Activated gamma-delta T cell treated with anti-CD3 and anti-CD28 coated beads, Interleukin-2, amount 50 U/mL, for 16 hours (primary cell): ENCODE measurements at places on chromosomes 6 and 20.

DNA sequence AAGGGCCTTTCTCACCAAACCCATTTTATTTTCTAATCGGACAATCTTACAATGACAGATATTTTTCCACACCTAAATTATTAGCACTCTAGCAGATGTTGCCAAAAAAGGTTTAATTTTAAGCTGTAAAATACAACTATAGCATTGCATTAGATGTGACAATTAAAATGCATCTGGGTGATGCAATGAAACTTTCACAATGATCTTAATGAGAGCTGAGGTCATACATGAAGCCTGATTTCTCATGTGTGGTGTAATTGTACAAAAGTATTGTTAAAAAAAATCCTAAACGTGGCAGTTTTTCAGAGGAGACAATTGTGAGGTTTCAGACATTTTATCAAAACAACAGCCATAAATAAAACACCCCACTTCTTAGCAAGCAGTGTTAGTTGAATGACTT, 606.0 kb downstream of the HDGFL1 start:
- no peak for DNase-seq

DNA sequence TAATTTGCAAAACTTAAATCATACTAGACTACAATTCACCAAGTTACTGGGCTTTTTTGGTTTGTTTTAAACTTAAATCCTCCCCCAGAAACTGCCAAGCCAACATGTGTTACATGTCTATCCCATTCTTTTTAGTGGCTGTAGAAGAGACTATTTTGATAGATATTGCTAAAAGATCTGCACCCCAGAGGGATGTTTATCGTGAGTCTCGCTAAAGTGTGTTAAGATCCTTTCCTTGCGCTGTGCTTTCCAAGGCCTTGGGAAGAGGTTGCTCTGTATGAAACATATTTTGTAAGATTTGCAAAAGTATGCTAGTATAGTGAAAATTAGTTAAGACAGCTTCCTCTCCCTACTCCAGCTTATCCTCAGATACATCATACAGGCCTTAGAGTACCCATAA, 63.0 kb downstream of the GPX5 start:
- DNase-seq = no peak

DNA sequence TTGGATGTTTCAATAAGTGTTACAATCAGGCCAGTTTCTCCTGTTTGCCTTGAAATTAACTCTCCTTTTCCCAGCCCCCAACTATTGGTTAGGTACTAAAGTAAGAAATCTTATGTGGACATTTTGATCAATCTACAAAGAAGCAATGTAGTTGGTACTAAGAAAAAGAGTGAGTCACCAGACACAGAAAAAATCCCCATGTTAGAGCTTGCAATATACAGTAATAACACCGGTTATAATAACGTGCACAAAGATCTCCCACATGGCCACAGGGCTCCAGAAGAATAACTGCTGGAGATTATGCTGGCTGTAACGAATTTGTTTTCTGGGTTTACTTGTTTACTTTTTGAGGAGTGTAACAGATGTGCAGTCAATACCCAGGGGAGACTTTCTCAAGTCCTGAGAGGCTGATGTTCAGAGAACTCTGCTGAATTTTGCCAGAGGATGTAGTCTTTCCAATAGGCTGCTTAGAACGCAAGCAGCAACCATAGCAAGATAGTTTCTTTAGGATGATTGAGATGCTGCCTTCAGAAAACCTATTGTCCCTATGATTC, 166.2 kb upstream of the SPACA1 start:
- no peak for DNase-seq

DNA sequence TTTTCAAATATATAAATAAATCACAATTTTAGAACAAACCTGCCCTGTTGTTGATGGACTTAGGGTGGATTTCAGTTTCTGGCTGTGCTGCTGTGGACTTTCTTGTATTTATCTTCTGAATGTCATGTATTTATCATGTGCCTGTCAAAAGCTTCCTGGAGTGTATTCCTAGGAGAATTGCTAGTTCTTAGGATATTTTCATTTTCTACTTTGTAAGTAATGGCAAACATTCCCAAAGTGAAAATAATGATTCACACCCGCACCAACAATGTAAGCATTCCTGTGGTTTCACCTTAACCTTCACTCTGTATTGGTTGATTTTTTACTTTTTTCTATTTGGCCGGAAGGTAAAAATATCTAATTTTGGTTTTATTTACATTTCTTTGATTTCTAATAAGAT, 387.8 kb downstream of the SMOC2 start:
- no peak for DNase-seq

GRCh38 chr6:18380851-18381250, 6.3 kb upstream of the RNF144B start:
- no peak for DNase-seq

DNA sequence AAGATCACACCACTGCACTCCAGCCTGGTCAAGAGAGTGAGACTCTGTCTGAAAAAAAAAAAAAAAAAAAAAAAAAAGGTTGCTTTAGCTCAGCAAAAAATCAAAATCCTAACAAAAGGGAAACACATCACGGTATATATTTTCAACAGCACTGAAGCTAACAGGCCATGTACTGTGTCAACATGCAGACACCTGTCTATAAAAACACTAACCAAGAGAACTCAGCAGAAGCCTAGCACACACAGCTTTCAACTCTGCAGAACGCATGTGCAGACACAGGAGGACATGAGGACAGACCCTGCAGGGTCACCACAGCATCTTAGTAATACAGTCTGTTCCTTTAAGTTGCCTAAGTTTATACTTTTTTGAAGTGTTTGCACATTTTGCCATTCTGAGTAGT, 13.5 kb downstream of the NINL start:
- DNase-seq = no peak

- DNase-seq = no peak
Measured at GRCh38 chr6:12361042-12361765, 71.0 kb downstream of the EDN1 start.

DNA sequence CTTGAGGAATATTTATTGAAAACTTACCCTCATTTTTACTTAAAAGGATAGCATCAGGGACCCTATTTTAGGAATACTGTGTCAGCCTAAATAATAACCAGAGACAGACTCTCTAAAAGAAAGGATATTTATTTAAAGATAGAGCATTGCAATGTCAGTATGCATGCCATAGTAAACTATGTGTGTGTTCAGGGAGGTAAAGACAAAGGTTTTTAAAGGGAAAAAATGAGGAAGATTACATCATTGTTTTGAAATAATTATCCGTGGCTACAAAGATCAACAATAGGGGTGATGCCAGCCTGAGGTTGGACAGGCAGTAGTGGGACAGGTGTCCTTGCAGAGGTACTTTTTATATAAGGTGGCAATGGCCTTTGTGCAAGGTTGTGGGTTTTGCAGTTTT, 23.7 kb upstream of the CFAP206 start:
- DNase-seq = no peak

DNA sequence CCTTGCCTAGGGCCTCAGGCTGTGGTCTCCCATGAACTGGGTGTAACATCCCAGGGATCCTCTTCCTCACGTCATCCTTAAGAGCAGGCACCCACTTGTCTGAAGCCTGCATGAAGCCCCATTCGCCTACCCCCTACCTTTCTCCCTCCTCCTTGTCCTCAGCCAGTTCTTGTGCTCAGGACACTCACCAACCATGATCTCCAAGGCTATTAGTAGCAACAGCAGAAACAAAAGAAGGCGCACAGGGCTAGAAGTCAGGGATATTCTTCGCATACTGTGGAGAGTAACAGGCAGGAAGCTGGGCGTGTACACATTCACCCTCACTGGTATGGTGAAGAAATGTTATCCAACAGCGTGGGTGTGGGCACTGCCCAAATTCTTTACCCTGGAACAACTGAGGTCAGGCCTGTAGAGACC, 7.3 kb downstream of the RAET1E start:
- no peak for DNase-seq

- DNase-seq = no peak
Measured at GRCh38 chr6:63904650-63905248, 269.1 kb downstream of the PHF3 start.

- DNase-seq = no peak
Measured at GRCh38 chr6:157751547-157752200, 71.4 kb upstream of the SNX9 start.

GRCh38 chr20:45344168-45344860, 3.9 kb downstream of the SDC4 start:
- no peak for DNase-seq

- no peak for DNase-seq
Measured at GRCh38 chr6:92047152-92047850, 1372.1 kb downstream of the EPHA7 start.

- no peak for DNase-seq
Measured at GRCh38 chr6:72216222-72217068, 330.1 kb downstream of the RIMS1 start.

DNA sequence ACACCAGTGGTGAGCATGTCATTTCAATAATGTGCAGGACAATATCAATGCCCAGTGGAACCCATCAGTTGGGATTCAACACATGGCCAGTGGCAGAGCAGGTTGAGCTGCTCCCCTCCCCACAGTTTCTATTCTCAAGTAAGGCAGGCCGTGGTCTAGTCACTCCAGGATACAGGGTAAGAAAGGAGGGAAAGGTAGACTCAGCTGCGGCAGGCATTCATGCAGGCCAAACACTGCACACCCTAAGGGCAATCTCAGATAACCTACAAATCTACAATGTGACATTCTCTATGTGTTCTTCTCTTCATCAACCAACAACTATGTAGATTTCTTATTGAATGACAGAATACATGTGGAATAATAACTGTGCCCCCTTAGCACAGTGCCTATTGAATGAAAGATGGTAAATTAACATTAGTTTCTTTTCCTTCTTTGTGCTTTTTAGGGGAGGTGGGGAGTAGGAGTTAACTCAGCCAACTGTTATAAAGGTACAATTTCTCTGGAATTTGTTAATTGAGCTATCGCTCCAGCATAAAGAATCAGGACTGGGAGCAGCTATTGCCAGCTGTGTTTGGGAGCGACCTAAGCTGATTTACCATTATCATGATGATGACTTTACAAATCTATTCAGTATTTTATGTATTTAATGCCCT, 89.7 kb downstream of the FAM50B start:
- DNase-seq = no peak

GRCh38 chr20:51118216-51118615, 95.3 kb upstream of the KCNG1 start:
- no peak for DNase-seq

- DNase-seq = no peak
Measured at GRCh38 chr6:4380881-4381281, 245.5 kb upstream of the ECI2 start.

DNA sequence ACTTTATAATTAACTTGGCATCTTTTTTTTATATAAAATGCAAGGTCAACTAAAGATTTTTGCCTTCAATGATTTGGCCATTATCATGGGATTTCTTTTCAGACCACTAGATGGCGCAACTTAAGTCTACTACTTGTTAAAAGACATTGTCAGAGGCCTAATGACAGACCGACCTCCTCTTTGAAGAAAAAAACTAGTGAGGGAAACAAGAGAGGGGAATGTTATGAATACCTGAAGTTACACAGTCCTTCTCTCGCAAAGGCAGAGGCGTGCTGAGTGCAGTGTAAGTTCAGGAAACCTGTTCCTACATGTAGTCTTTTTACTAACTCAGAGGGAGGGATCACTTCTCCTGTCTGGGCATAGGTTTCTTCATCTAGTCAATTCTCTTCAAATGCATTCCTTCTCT, 9.3 kb downstream of the TRAPPC3L start:
- no peak for DNase-seq

DNA sequence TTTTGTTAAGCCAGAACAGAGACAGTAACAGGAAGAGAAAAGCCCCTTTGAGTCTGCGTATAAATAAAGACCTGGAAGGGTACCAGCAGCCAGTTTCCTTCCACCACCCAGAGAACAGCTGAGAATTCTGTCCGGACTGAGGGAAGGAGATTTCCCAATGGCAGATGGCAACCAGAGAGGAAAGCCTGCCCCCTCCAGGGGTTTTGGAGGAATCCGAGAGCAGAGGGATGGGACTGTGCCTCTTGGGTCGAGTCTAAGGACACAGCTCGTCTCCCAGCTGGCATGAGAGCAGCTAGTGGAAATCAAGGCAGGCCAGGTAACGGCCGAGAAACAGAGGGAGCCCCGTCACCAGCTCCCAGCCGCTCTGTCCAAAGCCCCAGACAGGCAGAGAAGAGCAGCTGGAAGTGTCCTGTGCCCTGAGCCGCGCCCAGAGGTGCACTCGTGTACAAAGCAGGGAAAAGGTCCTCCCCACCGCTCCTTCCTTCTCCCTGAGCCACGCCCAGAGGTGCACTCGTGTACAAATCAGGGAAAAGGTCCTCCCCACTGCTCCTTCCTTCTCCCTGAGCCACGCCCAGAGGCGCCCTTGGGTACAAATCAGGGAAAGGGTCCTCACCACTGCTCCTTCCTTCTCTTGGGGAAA, 134.0 kb upstream of the SNX9 start:
- DNase-seq = no peak

GRCh38 chr20:62728781-62729300, 20.2 kb downstream of the NTSR1 start:
- DNase-seq = no peak

DNA sequence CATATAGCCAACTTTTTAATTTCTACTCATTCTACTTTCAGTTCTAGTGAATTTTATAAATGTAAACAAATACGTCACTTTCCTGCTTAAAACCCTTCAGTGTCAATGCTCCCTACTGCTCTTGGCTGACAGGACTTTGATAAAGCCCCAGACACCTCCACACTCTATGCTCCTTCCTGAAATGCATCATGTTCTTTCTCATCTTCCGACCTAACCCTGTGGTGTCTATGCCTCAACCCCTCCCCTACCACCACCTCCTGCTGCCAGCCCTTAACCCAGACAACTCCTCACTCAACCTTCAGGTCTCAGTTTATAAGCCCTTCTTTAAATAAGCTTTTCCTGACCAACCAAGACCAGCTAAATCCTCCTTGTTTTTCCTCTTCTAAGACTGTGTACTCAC, 19.1 kb downstream of the TLDC2 start:
- no peak for DNase-seq

GRCh38 chr6:10999994-11000393, 44.1 kb downstream of the ELOVL2 start:
- no peak for DNase-seq

GRCh38 chr6:155188707-155189496, 74.9 kb upstream of the CLDN20 start:
- no peak for DNase-seq
